ENCODE measurements at places on chromosomes 5 and 9.
A peak's percentile ranks its signal among the peaks of the same experiment; 100 is the strongest.

DNA sequence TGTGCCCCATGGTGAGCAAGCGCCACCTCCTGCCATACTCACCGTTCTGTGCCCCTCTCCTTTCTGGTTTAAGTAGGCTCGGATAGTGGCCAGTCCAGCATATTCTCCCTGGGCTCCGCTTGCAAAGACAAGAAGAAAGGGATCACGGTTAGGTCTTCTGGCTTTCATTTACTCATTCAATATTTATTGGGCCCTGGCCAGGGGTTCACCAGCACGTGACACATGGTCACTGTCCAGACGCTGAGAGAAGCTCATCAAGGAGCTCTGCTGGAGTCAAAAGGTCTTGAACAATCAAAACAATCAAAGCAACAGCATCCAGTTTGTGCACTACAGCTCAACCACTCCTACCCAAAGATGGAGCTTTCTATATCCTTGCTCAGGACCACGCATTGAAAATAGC, 80.2 kb downstream of the GLDC start:
- DNase-seq = no peak

- no peak for DNase-seq
Observed at GRCh38 chr5:68193481-68194036, 22.0 kb upstream of the PIK3R1 start.

DNA sequence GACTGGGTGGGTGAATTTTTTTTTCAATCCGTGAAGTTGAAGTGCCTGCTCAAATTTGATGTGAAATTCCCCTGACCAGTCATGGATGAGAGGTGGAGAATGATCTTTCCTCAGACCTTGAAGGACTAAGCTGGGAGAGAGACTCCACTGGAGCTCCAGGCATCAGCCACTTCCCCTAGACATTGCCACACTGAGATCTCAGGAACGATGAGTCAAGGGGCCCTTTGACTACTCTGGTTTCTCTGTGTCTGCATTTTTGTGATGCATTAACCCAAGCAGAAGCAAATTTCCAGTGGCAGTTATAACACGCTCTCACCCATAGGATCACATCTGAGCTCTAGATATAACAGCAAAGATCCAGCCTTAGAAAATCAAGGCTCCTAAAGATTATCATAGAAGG, 171.2 kb upstream of the KIF2A start:
- DNase-seq = no peak

- DNase-seq = peak; percentile 30
Observed at GRCh38 chr9:107487521-107488374, 1.8 kb downstream of the KLF4 start.

GRCh38 chr5:74679966-74680365, 5.1 kb upstream of the HEXB start:
- DNase-seq = peak; percentile 23

DNA sequence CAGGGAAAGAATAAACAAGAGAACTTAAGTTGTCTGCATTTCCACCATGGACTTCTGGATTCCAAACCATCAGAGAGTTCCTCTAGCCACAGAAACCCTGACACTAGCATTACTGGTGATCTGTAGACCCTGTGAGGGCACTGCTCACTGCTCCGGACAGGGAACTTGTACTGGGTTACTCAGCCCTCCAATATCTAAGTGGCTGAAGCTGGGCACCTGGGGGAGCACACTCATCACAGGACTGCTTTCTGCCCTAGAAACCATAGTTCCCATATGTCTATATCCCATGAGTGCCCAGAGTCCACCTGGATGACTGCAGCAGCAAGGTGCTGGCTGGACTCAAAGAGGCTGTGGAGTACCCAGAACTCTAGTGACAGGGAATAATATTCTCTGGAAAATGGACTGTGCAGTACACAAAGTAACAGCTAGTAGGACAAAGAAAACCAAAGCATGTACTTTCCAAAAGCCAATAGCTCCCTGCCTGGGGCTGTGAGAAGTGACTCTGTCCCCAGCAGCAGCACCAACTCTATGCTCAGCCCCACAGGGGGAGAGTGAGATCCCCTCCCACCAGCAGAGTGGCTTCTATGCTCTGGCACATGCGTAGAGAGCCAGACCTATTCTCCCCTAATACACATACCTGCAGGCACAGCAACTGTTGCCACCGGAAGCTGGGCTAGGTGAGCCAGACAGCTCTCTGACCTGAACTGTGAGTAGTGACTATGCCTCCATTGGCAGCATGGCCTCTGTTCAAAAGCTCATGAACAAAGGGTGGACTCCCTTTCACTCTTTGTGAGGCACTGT, 472.9 kb upstream of the FTMT start:
- DNase-seq = no peak

DNA sequence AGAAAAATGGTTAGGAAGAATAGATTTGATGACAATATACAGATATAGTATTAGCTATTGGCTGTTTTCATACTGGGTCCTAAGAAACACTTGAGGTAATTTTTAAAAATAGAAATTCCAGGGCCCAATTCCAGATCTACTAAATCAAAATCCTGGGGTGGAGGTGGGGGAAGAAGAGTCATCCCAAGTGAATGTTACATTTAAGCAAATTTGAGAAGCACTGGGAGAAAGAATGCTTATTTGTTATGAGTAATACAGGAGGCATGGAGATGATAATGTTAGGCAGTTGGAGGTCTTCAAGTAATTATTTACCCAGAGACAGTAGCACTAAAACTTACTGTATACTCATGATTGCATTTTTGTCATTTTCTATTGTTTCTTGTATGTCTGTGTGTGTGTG, 93.0 kb upstream of the DAB2 start:
- peak; percentile 98 for DNase-seq

DNA sequence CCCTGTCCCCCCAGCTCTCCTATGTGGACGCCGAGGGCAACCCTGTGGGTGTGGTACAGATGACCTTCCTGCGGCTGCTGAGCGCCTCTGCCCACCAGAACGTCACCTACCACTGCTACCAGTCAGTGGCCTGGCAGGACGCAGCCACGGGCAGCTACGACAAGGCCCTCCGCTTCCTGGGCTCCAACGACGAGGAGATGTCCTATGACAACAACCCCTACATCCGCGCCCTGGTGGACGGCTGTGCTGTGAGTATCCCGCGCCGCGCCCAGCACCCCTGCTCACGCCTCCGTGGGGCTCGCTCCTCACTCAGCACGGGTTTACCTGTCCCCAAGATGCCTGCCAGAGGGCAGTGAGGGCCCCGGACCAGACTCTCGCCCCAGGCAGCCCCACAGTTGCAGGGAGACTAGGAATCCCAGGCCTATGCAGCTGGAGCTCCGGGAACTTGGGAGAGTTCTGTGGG, 45.6 kb upstream of the FCN2 start:
- DNase-seq = no peak

DNA sequence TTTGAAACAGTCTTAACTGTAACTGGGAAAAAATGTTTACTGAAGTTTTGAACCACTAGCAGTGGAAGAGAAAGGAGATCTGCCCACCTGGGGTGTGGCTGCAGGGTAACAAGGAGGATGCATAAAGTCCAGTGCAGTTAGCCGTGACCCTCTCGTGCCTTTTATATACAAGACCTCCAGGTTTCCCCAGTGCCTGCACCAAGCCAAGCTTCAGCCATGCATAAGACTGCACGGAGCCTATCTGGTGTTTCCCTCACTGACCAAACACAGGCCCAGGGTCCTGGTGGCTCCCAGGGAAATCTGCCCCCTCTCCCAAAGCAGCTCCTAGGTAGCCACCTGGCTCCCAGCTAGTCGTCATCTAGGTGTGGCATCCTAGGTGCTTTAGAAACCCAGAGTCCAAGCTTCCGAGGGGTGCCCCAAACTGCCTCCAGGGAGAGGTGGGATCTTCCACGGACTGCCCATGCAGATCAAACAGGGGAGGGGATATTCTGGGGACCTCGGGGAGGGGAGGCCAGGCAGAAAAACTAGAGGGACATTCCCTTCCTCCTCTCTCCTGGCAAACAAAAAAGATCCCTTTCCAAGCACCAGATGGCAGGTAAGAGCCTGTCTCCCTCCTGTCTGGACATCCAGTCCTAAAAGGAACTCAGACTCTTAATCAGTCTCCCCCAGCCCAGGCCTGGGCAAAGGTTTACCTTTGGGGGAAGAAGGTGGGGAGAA, 2.7 kb downstream of the SHB start:
- DNase-seq = no peak

GRCh38 chr9:125959951-125960619, 212.9 kb downstream of the PBX3 start:
- peak; percentile 36 for DNase-seq

DNA sequence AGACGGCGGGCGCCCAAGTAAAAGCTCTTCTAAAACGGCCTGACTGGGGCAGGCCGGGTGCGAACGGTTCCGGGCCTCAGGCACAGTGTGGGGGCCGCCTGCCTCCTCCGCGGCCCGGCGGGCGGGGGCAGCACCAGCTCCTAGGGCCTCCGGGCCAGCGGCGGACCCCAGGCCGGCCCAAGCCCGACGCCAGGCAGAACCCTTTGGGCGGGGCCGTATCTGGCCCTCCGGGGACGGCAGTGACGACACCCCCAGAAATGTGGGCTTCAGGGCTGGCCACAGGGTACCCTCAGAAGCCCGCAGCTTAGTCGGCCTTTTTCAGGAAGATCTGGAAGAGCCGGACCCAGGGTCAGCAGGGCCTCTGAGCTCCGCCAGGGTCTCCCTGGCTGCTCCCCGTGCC, 4.0 kb downstream of the LTC4S start:
- no peak for DNase-seq

DNA sequence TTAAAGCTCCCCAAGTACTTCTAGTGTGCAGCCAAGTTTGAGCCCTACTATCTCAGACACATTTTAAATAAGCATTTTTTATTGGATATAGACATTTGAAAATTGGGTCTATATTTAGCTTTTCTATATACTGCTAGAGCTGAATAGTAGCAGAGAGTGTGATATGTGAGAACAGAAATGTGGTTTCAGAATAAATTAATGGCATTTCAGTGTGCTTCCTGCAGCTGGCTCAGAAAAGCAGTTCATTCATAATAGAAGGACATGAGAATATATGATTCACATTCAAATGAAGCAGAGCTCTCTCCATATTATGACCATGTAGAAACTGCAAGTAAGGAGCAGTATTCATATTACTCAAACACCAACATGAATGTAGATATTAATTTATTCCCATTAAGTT, 464.0 kb downstream of the PTPRD start:
- DNase-seq = no peak

DNA sequence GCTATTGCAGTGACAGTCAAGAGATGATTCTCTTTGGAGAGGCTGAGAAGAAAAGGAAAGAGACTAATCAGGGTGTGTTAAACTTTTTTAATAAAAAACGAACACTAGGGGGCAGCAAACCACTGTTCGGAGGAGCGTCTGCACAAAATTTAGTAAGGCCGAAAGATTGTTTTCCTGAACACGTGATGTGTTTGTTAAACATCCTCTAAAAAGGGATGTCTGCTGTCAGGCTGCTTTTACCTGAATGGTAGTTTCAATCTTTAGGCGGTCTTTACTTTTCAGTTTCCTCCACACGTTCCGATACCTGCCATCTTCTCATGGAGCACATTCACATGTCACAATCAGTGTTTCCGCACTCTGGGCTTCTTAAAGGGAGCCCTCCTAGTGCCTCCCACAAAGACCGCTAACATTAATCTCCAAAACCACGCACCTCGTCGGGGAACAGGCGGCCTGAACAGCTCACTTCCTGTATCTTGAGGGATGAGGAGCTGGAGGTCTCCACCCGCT, 125.2 kb downstream of the GPBP1 start:
- peak; percentile 71 for DNase-seq

GRCh38 chr9:29999645-30000044, 2384.8 kb upstream of the ACO1 start:
- DNase-seq = no peak

GRCh38 chr9:134455934-134456755, 129.9 kb downstream of the RXRA start:
- DNase-seq = peak; percentile 98

DNA sequence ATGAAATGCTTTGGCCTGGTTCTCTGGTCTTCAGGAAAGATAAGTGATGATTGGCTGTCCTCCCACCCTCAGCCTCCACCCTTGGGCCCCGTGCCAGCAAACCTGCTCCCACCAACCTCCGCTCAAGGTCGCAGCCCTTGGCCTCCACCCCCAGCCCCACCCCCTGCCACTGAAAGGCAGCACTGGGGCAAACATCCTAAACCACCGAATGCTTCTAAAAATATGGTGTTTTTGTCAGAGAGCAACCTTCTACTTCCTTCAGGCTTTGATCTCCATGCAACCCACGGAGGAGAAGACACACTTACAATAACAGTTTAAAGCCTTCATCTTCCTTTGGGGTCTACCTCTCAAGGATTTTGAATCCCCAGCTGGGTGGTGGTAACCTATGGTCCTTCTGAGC, 24.0 kb upstream of the TCF7 start:
- no peak for DNase-seq

DNA sequence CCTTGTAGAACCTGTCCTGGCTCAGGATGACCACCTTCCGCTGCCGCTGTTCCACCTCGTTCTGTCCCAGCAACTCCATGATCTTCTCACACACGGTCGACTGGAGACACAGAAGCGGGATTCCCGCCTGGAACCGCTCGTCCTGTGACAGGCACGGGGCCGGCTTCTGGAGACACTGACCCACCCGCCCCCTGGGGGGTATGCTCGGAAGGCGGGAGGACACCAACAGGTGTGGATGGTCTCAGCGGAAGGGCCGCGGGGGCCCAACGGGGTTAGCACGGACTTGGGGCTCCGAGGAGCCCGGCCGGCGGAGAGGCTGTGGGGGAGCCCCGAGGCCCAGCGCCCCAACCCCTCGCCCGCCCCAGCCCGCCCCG, 530 bp downstream of the UCK1 start:
- DNase-seq = no peak

- DNase-seq = no peak
Observed at GRCh38 chr5:81750308-81751008, 439 bp downstream of the SSBP2 start.

DNA sequence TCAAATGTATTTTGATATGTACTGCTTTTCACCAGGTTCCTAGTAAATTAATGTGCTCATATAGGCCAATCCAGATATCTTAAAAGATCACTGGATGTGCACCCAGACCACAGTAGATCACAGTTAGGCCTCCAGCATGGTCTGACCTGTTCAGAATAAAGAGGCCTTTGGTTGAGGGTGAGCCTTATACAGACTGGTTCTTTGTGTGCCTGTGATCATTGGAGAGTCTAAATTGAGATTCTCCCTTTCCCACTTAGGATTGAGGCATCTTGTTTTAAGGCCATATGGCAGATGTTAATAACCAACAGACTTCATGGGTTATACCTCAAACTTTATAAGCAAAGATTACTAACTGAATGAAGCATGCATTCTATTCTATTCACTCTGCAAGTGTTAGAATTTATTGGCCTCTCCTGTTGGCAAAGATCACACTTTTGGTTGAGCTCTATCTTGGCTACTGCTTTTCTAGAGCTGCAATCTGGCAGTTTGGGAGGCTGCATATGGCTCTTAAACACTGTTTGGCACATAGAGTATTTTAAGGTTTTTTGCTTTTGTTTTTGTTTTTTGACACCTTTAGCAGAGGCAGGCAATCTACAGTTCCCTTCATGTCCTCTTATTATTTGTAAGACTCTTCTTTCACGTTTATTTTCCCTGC, 8.5 kb downstream of the CHSY3 start:
- no peak for DNase-seq

- no peak for DNase-seq
Observed at GRCh38 chr9:94817291-94818177, 91.0 kb downstream of the AOPEP start.
